NCI-H69 (cell line): ENCODE measurements at places on chromosomes 13 and 19.

DNA sequence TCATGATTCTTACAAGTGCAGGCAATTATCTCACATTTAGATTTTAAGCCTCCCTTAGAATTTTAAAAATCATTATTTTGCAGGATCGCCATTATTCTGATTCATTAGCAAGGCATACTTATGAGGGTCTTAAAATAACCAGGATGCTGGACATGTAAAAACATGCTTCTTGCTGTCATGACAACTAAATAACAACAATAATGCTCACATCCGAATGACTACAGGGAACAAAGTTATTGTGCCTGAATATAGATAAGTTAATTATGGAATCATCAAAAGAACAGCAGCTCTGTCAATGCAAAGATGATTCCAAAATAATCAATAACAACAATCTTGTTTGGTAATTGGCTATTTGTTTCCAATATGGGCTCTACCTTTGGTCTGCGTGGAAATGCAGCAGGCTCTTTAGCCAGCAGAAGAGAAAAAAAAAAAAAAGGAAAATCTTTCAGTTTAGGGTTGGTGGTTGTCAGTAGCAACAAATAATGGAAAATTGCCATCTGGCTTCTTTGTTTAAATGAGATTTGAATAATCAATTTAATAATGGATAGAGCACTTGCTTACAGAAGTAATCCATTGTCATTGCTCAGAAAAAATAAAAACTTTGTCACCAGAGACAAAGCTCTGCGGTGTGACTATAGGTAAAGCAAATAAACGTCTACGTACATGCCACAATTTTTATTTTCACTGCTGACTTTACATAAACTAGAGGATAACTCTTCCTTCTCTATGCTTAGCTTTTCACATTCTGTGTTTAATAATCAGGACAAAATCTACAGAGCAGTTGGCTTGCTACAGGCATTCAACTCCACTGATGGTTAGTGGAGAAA is 468.9 kb upstream of the TSHZ3 start:
- DNase-seq = no peak

GRCh38 chr13:33227927-33228647 is 57.5 kb downstream of the STARD13 start:
- peak; percentile 6 for DNase-seq

GRCh38 chr13:102816708-102817107 is 17.8 kb downstream of the BIVM start:
- DNase-seq = no peak

- no peak for DNase-seq
Observed at GRCh38 chr13:48567515-48568369, 34.9 kb upstream of the RCBTB2 start.

DNA sequence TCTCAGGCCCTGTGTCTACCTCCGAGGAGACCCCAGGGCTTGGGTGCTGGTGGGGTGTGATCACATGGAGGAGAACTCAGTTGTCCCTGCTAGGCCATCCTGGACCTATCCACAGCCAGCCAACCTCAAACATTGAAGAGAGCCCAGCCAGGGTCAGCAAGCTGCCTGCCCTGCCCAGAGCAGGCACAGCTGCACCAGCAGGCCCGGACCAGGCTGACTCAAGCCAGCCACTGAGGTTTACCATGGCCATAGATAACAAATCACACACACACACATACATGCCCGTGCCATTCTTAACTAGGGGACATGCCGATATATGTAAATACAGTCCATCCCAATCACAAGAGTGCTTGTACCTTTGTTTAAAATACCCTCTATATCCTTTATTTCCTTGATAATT is 8.1 kb downstream of the ARHGEF7 start:
- DNase-seq = no peak

DNA sequence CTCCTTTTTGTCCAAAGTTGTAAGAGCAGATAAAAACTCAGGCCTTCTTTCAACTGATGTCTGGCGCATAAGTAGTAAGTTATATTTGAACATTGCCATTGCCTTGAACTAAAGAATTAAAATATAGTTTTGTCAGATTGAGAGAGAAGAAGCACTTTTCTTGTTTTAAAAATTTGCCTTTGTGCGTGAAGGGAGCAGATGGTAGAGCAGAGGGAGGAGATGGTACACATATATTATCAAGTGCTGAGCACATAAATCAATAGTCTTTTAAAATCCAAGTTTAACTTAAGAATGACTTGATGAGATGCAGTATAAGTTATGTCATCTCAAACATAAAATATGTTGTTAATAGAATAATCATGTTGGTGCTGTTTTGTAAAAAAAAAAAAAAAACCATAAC is 504.6 kb upstream of the KLHL1 start:
- DNase-seq = peak; percentile 56

- DNase-seq = peak; percentile 43
Observed at GRCh38 chr13:112744168-112745021, 54.6 kb downstream of the ATP11A start.

DNA sequence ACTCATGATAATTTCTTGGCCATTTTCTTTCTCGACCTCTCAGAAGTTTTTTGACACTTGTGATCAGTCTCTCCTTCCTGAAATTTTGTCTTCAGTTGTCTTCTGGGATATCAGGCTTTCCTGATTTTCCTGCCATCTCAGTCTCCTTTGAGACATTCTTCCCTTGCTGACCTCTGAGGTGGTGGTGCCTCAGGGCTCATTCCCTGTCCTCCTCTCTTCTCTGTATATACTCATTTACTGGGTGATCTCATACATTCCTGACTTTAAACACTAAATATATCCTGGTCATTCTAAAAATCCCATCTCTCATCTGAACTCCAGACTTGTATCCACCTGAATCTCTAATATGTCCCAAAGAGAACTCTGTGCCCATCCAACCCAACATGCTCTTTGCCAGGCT is 31.3 kb upstream of the STARD13 start:
- no peak for DNase-seq

- DNase-seq = no peak
Observed at GRCh38 chr19:14603990-14604387, 21.1 kb downstream of the CLEC17A start.

GRCh38 chr19:46610851-46611770 is 10.0 kb downstream of the CALM3 start:
- DNase-seq = no peak

GRCh38 chr19:7904074-7905020 is 670 bp downstream of the MAP2K7 start:
- DNase-seq = peak; percentile 82

DNA sequence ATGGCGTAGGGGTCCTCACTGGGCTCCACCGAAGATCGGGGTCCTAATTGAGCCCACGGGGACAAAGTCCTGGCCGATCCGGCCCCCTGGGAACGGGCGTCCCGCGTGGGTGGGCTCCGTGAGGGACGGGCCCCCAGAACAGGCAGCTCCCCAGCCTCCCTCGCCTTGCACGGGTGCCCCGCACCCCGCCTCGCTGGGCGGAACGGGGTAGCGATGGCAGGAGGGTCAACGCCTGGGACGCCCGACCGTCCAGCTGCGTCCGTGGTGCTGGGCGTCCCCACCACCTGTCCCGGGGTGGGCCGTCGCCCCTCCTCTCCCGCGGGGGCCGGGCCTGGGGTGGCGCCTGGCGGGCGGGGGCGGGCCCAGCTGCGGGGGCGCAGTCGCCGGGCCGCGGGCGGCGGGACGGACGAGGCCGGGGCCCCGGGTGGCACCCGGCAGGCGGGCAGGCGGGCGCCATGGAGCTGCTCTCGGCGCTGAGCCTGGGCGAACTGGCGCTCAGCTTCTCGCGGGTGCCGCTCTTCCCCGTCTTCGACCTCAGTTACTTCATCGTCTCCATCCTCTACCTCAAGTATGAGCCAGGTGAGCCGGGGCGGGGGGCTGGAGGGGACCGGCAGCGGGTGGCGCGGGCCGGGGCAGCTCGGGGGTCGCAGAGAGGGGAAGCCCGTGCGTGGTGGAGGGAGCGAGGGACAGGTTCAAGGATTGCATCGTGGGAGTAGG is at the start of gene TMEM38A:
TMEM38A (plus strand) TSS at position 377 of the 717 bp plus-strand sequence; CDS start at position 456, 79 bp downstream.
- peak; percentile 78 for DNase-seq

- DNase-seq = peak; percentile 94
Observed at GRCh38 chr19:925087-925525, 729 bp upstream of the ARID3A start.

- peak; percentile 20 for DNase-seq
Observed at GRCh38 chr13:51821606-51822005, 17.6 kb upstream of the DHRS12 start.

DNA sequence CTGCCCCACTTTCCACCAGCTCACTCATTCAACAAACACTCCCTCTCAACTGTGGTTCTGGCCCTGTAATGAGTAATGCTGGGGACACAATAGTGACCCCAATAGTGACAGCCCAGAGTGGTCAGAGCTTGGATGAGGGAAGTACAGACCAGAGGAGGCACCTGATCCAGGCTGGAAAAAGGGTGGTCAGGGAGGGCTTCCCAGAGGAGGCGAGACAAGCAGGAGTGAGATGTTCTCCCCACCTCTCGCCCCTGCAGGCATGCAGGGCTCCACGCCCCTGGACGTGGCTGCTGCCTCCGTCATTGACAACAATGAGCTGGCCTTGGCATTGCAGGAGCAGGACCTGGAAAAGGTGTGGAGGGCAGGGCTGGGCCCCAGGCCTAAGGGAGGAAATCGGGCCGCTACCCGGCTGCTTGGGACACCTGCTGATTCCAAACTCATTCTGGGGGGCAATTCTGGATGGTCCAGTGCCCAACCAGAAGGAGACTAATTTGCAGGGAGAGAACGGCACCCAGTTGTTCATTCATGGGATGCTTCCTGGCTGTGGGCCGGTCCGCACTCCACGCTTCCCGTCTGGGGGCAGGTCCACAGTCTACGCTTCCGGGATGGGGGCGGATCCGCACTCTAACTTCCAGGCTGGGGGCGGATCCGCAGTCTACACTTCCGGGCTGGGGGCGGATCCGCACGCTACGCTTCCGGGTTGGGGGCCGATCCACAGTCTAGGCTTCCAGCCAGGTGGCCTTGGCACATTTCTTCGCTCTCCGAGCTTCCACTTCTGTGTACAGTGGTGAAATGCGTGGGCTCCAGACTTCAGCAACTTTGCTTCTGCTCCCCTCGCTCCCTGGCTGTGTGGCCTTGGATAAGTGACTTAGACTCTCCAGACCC is 63.4 kb downstream of the RYR1 start:
- peak; percentile 85 for DNase-seq

- DNase-seq = no peak
Observed at GRCh38 chr13:44425815-44426078, 52.1 kb downstream of the SERP2 start.

- no peak for DNase-seq
Observed at GRCh38 chr13:37878496-37878895, 8.9 kb upstream of the TRPC4 start.

GRCh38 chr13:74868049-74868448 is 613.9 kb downstream of the TBC1D4 start:
- no peak for DNase-seq

- no peak for DNase-seq
Observed at GRCh38 chr13:90751026-90751425, 596.5 kb upstream of the MIR17HG start.

DNA sequence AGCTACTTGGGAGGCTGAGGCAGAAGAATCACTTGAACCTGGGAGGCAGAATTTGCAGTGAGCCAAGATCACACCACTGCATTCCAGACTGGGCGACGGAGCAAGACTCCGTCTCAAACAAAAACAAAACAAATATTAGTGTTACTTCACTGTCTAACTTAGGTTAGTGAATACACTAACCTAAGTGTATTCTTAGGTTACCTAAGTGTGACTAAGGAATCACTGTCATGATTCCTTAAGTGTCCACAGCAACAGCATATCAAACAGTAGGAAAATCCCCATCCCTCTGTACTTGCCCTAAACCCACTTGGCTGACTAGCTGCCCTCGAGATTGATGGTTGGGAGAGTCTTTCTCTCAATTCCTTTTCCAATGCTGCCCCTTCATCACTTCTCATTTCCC is 11.8 kb upstream of the LRCH1 start:
- no peak for DNase-seq

DNA sequence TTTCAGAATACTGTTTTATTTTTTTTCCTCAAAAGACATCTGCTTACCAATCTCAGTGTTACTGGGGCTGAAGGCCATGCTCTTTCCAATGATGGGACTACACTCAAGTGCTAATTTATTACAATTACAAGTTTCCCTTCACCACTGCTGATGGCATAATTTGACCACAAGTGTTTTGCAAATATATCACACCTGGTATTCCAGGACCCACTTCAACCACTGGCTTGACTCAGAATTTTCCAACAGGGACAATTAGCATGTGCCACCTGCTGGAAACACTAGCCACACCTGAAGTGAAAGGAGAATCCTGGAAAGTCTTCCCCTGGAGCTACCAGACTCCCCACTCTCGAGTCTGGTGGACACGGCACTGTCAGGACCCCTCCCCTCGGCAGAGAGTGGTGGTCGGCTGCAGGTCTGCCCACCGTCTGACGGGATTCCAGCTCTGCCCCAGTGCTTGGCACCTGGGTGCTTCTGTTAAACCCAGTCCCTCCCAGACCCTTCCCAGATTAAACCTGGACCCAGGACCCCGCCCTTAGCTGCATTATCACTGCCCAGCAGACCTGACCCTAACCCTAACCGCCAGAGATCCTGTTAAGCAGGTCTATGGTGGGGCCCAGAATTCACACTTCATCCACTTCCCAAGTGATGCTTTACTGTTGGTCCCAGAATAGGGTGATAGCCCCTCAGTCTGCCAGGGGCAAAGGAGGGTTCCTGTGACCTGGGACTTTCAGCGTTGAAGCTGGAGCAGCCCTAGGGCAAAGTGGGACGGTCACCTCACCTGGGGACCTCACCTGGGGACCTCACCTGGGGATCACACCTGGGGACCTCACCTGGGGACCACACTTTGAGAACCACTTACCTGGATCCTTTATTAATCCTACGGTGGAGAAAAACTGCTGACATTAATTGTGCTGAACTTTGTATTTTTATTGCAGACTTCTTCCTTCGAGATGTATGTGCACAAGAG is 17.6 kb upstream of the RASA3 start:
- DNase-seq = peak; percentile 83

GRCh38 chr19:35056513-35057063 is 15.1 kb downstream of the HPN start:
- peak; percentile 93 for DNase-seq

DNA sequence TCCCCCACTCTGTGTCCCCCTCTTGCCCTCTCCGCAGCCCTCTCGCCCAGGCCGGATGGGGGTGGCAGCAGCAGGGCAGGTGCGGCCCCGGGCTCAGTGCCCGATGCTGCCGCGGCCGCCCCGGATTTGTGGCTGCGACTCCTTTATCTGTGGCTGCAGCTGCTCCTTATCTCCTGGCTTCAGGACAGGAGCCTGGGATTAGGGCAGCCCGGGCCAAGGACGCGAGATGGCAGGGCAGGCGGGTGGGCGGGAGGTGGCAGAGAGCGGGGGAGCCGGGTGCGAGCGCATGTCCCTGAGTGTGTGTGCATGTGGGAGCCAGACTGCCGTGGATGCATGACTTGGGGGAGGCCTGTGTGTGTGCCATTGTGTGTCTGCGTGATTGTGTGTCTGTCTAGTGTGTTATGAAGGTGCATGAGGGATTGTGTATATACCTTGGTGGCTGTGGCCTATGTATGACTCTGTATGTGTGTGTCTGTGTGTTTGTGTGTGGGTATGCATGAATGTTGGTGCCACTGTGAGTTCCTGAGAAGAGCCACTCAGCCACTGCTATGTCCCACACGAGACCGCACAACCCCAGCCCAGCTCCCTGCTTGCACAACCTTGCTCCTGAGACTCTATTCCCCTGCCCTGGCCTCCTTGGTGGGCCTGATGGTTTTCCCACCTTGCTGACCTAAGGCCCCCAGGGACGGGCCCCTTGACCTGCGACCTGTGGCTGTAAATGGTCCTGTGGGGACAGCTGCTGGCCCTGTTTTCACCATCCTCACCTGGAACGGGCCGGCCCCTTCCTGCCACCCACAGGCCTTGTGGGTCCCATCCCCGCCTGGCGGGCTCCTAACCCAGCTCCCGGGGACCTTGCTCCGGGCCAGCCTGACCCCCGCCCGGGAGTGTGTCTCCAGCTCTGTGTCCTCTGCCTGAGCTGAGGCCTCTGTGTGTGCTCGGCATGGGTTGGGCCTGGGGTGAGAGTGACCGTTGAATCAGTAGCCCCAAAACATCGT is 5.3 kb upstream of the NRTN start:
- DNase-seq = no peak
